Suprapubic skin (tissue), 4 donors: ENCODE measurements at places on chromosomes 6 and 20. TPM values are rescaled to one million over a fixed set of nuclear protein-coding genes. Genes with fewer than 3 reads are reported as not detected.

The RAET1G gene
- total RNA-seq: 1.9 TPM

The PNPLA1 gene
- total RNA-seq: 15.7 TPM

GRCh38 chr6:160420253-160420968, 72.2 kb downstream of the SLC22A3 start:
- no peak for DNase-seq
- H3K27me3 ChIP-seq: no peaks in the 10 kb centered on the region
- no peak overlapping the region for H3K4me3 ChIP-seq
- H3K27ac ChIP-seq: no peak overlapping the region
- H3K4me1 ChIP-seq: no peaks in the 10 kb centered on the region

GRCh38 chr6:109102762-109103161, 7.5 kb downstream of the CEP57L1 start:
- no peak overlapping the region for H3K4me3 ChIP-seq
- no peak overlapping the region for H3K27ac ChIP-seq
- no peak for DNase-seq
- no peaks in the 10 kb centered on the region for H3K4me1 ChIP-seq

GRCh38 chr20:52031563-52032303, 159.8 kb downstream of the ZFP64 start:
- H3K36me3 ChIP-seq: no peaks in the 10 kb centered on the region
- no peaks in the 10 kb centered on the region for H3K4me1 ChIP-seq
- DNase-seq: no peak
- H3K27ac ChIP-seq: no peak overlapping the region
- no peaks in the 10 kb centered on the region for H3K27me3 ChIP-seq
